ENCODE measurements at places on chromosomes 11 and 22. TPM values are rescaled to one million over a fixed set of nuclear protein-coding genes. Genes with fewer than 3 reads are reported as not detected.
A peak's percentile ranks its signal among the peaks of the same experiment; 100 is the strongest.

- no peak for DNase-seq
These were observed 19.5 kb upstream of the RASSF10 start for GRCh38 chr11:12989428-12990161.

GRCh38 chr11:105328061-105328460 lies 188.5 kb upstream of the CARD18 start:
- no peak for DNase-seq

- DNase-seq, result no peak
These were observed 30.5 kb downstream of the WNT11 start for GRCh38 chr11:76175783-76176182.

The NFRKB gene
- total RNA-seq, result 30.9 TPM

GRCh38 chr11:46527591-46528130 lies 66.2 kb downstream of the AMBRA1 start:
- no peak for DNase-seq

- no peak for DNase-seq
These were observed 554.2 kb upstream of the CCDC90B start for GRCh38 chr11:83840326-83840725.

DNA sequence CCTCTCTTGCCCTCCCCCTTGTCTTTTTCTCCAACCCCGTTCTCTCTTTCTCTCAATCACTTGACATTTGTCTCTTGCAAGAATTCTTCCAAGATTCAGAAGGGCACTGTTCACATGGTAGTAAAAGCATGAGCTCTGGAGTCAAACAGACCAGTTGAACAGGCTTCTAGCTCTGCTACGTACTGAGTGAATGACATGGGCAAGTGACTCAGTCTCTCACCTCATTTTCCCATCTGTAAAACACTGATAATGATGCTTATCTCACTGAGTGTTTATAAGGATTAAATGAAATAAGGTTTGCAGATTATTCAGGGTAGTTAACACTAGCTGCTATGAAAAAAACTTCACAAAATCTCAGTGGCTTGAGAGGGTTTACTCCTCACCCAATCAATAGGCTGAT lies 5.9 kb upstream of the IL10RA start:
- DNase-seq, result no peak

DNA sequence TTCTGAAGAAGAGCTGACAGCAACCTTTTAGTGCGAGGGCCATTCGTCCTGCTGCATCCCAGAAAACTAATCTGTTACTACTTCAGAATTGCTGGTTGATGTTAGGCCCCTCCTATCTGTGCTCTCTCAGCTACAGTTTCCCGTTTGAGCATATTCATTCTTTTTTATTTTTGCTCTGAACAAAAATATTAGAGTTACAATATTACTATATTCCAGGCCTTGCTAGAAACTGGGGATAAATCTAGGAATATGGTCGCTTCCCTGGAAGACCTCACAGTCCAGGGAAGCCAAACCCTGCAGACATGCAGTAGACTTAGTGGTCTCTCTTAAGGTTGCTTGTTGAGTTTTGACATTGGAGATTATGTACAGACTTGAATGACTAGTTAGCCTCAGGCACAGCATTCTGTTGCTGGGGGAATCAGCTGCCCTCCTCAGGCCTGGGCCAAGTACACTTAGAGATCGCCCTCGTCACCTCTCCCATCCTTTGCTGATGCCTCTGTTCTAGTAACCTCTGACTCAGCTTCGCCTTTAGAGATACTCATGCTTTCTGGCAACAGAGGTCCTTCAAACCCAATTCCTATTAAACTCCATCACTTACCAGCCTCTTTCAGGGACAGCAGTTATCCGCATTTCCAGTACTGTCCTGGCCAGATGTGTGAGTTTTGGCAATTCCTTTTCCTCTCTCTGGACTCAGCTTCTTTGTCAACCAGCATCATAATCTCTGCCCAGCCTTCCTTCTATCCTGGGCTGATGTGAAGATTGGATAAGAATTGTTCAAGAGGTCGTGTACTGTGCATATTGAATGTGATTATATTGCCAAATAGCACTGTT lies 698 bp upstream of the ANAPC15 start:
- no peak for DNase-seq

GRCh38 chr11:120375076-120375475 lies 38.9 kb downstream of the ARHGEF12 start:
- no peak for DNase-seq

- no peak for DNase-seq
These were observed 119.6 kb upstream of the IGLL5 start for GRCh38 chr22:22767876-22768602.

The MS4A4E gene
- total RNA-seq, result 15.5 TPM

GRCh38 chr22:37223965-37224551 lies 11.8 kb upstream of the SSTR3 start:
- DNase-seq, result no peak

GRCh38 chr11:35949242-35949641 lies 5.4 kb downstream of the LDLRAD3 start:
- DNase-seq, result no peak

The TCF20 gene
- total RNA-seq, result 42.9 TPM

The SCN4B gene
- 11.8 TPM for total RNA-seq

The GGTLC2 gene
- total RNA-seq, result not detected

GRCh38 chr11:65528819-65529350 lies 4.0 kb downstream of the SCYL1 start:
- DNase-seq, result no peak

The OR2D2 gene
- not detected for total RNA-seq

- DNase-seq, result peak; percentile 68
These were observed 748 bp downstream of the RAB30 start for GRCh38 chr11:83070731-83071566.

The PVALB gene
- not detected for total RNA-seq
